ENCODE measurements at places on chromosomes 16 and 17.

GRCh38 chr16:78096386-78096785 is 3.1 kb upstream of the WWOX start:
- DNase-seq, result no peak

GRCh38 chr16:48133455-48134211 is 22.2 kb downstream of the ABCC12 start:
- DNase-seq, result no peak

GRCh38 chr17:1724869-1725641 is 551 bp downstream of the WDR81 start:
- DNase-seq, result no peak

GRCh38 chr17:79691931-79692330 is 38.8 kb upstream of the ENPP7 start:
- DNase-seq, result no peak
